Calu3 (cell line): ENCODE measurements at places on chromosomes 16 and 17. TPM values are rescaled to one million over a fixed set of nuclear protein-coding genes. Genes with fewer than 3 reads are reported as not detected.
A peak's percentile ranks its signal among the peaks of the same experiment; 100 is the strongest.

DNA sequence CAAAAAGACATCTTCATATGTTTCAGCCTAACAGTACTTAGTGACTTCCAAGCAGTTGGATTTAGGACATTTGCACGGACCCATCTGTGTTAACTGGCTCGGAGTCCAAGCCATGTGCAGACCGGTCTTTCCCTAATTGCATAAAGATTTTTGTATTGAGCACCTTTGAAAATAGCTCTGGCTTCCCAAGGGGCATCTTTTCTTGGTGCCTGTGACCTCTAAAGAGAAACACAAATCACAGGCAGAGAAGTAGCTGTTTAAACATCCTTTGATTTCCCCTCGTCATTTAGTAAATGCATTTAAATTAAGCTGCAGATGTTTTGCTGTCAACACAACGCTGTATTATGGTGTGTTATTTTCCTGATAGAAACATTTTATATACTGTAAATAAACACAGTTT, 288.2 kb upstream of the SALL1 start:
- H3K27ac ChIP-seq = no peak overlapping the region
- H3K4me3 ChIP-seq = no peak overlapping the region
- no peak for DNase-seq

DNA sequence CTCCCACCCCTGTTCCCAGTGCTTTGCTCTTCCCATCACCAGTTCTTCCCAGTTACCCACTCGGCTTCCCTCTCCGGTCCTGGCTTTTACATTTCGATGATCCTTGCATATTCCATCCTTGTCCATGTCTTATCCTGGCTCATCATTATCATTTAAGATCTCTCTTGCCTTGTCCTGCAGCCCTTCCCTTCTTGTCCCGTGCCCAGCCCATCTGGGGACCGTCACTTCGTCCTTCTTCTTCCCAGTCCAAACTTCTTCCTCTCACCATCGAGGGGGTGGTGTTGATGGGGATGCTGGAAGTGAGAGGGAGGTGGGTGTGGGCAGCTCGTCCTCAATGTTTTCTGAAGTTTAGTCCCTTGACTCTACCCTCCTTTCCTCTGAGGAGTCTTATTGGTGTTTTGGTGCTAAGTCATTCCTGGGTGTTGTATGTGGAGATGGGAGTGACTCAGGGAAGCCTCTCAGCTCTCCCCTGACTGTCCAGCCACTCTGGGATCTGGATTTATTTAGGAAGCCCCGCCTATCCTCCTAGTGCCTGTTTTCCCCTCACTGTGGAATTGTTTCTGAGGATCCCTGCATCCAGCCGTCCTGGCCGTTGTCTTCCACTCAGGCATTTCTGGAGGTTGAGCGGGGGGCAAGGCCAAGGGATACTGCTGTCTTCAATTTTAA, 975 bp downstream of the SNX29 start:
- peaks cover 27% of the 10 kb centered on the region for H3K4me1 ChIP-seq
- H3K4me3 ChIP-seq = peak overlapping the region; percentile 98
- H3K36me3 ChIP-seq = peaks cover 40% of the 10 kb centered on the region
- H3K27ac ChIP-seq = peak overlapping the region; percentile 91
- no peaks in the 10 kb centered on the region for H3K27me3 ChIP-seq

FN3K gene
- 13.4 and 15.5 TPM in 2 replicates for total RNA-seq

DNA sequence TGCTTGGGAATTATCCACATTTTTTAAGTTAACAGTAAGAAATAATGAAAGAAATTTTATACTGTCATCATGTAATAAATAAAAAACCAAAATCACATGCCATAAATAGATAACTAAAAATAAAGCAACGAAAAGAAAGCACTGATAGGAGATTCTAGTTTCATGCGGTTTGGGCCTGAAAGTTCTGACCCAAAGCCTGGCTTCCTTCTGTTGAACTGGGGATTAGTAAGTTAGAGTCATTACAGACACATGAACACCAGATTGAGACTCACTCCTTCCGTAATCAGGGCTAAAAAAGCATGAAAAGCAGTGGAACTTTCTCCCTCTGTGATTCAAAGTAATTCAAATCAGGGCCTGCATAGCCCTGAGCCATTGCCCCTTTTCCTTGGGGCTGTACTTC, 13.2 kb upstream of the SLC6A2 start:
- no peak overlapping the region for H3K27ac ChIP-seq
- H3K27me3 ChIP-seq = peaks cover 65% of the 10 kb centered on the region
- no peaks in the 10 kb centered on the region for H3K4me1 ChIP-seq
- H3K36me3 ChIP-seq = no peaks in the 10 kb centered on the region

TBC1D3D gene
- 3.1 and 4.7 TPM in 2 replicates for total RNA-seq

GRCh38 chr16:397736-398332, 835 bp downstream of the NME4 start:
- peak overlapping the region; percentile 33 for H3K27ac ChIP-seq
- peaks cover 60% of the 10 kb centered on the region for H3K36me3 ChIP-seq
- peaks cover 9% of the 10 kb centered on the region for H3K4me1 ChIP-seq
- H3K4me3 ChIP-seq = peak overlapping the region; percentile 63

DNA sequence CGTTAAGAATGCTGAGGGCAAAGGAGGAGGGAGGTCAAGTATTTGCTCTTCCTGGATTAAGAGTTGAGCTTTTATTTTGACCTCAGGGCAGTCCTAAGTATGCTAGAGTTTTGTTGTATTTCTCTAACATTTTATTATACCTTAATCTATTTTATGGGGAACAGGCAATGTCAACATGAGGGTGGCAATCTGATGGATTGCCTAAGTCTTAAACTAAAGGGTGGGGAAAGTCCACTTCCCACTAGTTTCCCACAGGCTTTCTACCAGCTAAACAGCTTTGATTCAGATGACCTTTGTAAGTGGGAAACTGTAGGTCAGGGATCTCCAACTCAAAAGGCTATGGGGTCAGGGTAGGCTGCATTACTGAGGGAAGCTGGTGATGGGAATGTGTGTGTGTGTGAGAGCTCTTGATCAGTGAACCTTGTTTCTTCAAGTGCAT, 24.9 kb downstream of the HSD17B2 start:
- H3K4me1 ChIP-seq = peaks cover 48% of the 10 kb centered on the region
- no peaks in the 10 kb centered on the region for H3K36me3 ChIP-seq
- no peak overlapping the region for H3K27ac ChIP-seq
- H3K4me3 ChIP-seq = no peak overlapping the region
- no peaks in the 10 kb centered on the region for H3K27me3 ChIP-seq

GRCh38 chr16:1310832-1311200, 1.4 kb downstream of the UBE2I start:
- H3K4me1 ChIP-seq = peaks cover 20% of the 10 kb centered on the region
- no peak for DNase-seq
- H3K4me3 ChIP-seq = peak overlapping the region; percentile 98
- peak overlapping the region; percentile 97 for H3K27ac ChIP-seq
- no peaks in the 10 kb centered on the region for H3K27me3 ChIP-seq
- peaks cover 87% of the 10 kb centered on the region for H3K36me3 ChIP-seq

PPY gene
- total RNA-seq = not detected in 2 replicates

- H3K4me3 ChIP-seq = no peak overlapping the region
- H3K27ac ChIP-seq = no peak overlapping the region
- no peak for DNase-seq
- H3K27me3 ChIP-seq = no peaks in the 10 kb centered on the region
Observed at GRCh38 chr17:27384726-27385125, 71.5 kb upstream of the KSR1 start.

ZNF207 gene
- total RNA-seq = 198 and 212 TPM in 2 replicates

DNA sequence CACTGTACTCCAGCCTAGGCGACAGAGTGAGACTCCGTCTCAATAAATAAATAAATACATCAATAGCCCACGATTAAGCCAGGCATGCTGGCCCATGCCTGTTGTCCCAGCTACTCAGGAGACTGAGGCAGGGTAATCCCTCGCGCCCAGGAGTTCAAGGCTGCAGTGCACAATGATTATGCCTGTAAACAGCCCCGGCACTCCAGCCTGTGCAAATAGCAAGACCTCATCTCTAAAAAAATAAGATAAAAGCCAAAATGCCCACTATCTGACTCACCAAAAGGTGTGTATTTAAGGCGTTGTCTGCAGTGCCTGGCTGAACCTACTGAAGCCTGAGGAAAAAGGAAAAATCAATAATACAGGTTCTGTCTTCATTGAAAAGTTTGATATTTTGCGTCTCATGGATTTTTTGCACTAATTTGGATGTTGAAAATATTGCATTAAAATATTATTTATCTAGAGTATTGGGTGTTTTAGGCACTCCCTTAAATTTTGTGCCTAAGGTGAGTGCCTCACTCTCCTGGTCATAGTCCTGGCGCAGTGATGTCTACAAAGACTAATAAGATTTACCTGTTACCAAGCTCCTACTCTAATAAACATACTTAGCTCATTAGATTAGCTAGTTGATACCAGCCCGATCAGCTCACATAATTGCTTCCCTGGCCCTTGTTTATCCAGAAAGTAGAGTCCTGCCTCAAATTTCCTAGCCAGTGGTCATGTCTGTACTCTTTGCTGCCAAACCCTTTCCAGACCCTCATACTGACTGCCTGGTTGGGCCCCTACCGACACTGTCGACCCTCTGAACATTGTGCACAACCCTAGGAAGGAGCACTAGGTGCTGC, 24.7 kb upstream of the TOB1 start:
- H3K36me3 ChIP-seq = peaks cover 27% of the 10 kb centered on the region
- H3K4me3 ChIP-seq = peak overlapping the region; percentile 33

GRCh38 chr17:81922566-81923301, 4.8 kb upstream of the SIRT7 start:
- no peak for DNase-seq
- H3K4me3 ChIP-seq = peak overlapping the region; percentile 66
- peak overlapping the region; percentile 65 for H3K27ac ChIP-seq
- H3K4me1 ChIP-seq = peaks cover 45% of the 10 kb centered on the region

- H3K4me3 ChIP-seq = no peak overlapping the region
- no peaks in the 10 kb centered on the region for H3K27me3 ChIP-seq
- peak; percentile 85 for DNase-seq
- H3K27ac ChIP-seq = no peak overlapping the region
- no peaks in the 10 kb centered on the region for H3K36me3 ChIP-seq
Observed at GRCh38 chr17:41329279-41329948, 13.9 kb upstream of the KRTAP17-1 start.

DNA sequence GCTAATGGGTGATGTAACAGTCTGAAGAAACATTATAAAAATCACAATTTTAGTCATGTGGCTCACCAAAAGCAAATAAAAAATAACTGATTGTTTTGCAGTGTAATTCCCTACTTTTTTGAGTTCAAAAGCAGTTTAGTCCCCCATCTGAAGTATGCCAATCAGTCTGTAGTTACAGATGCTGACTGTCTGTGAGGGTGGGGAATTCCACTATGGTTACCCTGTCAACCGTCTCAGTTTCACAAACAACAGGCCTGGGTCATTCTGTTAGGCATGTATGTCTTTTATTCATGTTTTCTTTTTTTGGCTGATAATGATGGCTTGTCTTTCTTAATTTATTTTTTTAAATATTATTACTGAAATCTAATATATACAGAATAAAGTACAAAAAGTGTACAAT, 69.3 kb downstream of the STXBP4 start:
- no peak overlapping the region for H3K27ac ChIP-seq
- no peak for DNase-seq
- no peaks in the 10 kb centered on the region for H3K36me3 ChIP-seq
- H3K4me1 ChIP-seq = no peaks in the 10 kb centered on the region
- H3K4me3 ChIP-seq = no peak overlapping the region
- no peaks in the 10 kb centered on the region for H3K27me3 ChIP-seq

DNA sequence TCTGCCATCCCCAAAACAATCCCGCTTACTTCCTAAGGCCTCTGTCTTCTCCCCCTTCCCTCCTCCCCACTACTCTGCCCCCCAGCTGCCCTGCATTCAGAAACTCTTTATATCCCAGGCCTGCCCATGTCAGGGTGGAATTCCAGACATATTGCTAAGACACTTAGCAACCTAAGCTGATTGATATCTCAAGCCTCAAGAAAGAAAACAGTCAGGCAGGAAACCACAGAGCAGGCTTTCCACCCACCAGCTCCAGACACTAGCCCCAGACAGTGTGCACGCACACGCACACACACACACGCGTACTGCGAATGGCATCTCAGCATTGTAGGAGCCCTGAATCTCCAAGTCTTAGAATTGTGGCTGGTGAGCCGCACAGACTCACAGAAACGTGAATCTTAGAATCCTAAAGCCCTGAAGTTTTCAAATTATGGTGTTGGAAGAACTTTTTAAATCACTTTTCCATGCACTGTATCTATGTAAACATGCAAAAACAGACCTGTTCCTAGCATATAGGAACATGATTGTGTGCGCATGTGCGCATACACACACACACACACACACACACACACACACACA, 8.8 kb upstream of the LPCAT2 start:
- H3K4me3 ChIP-seq = no peak overlapping the region
- H3K36me3 ChIP-seq = no peaks in the 10 kb centered on the region
- H3K27ac ChIP-seq = peak overlapping the region; percentile 1
- no peaks in the 10 kb centered on the region for H3K27me3 ChIP-seq
- H3K4me1 ChIP-seq = peaks cover 43% of the 10 kb centered on the region
- DNase-seq = peak; percentile 56

DNA sequence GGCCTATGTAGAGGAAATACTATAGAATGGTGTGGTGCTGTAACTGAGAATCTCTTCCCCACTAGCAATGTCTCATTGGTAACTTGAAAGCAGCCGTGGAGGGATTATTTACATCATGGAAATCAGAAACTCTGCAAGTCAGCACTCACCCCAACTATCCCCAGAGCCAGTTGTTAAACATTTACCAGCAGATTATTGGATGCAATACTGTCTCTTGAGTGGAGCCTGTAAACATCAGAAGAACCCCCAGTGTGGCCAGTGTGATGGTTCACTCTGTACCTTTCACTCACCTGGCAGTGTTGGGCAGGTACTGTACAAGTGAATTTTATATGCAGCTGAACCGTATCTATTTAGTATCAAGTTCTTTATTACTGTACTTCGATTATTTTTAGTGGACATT, 299.8 kb upstream of the SALL1 start:
- peak overlapping the region; percentile 45 for H3K27ac ChIP-seq
- DNase-seq = no peak
- H3K36me3 ChIP-seq = no peaks in the 10 kb centered on the region
- no peak overlapping the region for H3K4me3 ChIP-seq
- peaks cover 22% of the 10 kb centered on the region for H3K4me1 ChIP-seq

- peak; percentile 45 for DNase-seq
- no peak overlapping the region for H3K27ac ChIP-seq
- no peaks in the 10 kb centered on the region for H3K27me3 ChIP-seq
- H3K4me3 ChIP-seq = no peak overlapping the region
- H3K36me3 ChIP-seq = peaks cover 30% of the 10 kb centered on the region
Observed at GRCh38 chr17:73189417-73190099, 3.3 kb upstream of the COG1 start.

DNA sequence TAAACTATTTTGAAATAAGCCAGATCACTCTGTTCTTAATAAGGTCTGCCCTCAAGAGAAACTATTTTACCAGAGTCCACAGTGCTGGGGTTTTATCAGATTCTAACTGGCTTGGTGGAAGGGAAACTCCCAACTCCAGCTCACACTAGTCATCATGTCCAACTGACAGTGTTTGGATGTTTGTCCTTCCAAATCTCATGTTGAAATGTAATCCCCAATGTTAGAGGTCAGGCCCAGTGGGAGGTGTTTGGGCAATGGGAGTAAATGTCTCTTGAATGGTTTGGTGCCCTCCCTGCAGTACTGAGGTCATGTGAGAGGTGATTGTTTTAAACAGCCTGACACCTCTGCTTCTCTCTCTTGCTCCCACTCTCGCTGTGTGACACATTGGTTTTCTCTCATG, 1301.0 kb upstream of the CDH8 start:
- no peaks in the 10 kb centered on the region for H3K4me1 ChIP-seq
- no peaks in the 10 kb centered on the region for H3K36me3 ChIP-seq
- no peak overlapping the region for H3K27ac ChIP-seq

FOXF1 gene
- not detected in 2 replicates for total RNA-seq

- DNase-seq = no peak
- H3K4me3 ChIP-seq = no peak overlapping the region
- H3K4me1 ChIP-seq = no peaks in the 10 kb centered on the region
- peaks cover 19% of the 10 kb centered on the region for H3K36me3 ChIP-seq
- no peaks in the 10 kb centered on the region for H3K27me3 ChIP-seq
Observed at GRCh38 chr17:75503976-75504346, 11.4 kb downstream of the CASKIN2 start.
